ENCODE measurements at places on chromosomes 11 and 22. TPM values are rescaled to one million over a fixed set of nuclear protein-coding genes. Genes with fewer than 3 reads are reported as not detected.

GRCh38 chr11:106061249-106061784 is 15.8 kb downstream of the KBTBD3 start:
- no peak for DNase-seq

DNA sequence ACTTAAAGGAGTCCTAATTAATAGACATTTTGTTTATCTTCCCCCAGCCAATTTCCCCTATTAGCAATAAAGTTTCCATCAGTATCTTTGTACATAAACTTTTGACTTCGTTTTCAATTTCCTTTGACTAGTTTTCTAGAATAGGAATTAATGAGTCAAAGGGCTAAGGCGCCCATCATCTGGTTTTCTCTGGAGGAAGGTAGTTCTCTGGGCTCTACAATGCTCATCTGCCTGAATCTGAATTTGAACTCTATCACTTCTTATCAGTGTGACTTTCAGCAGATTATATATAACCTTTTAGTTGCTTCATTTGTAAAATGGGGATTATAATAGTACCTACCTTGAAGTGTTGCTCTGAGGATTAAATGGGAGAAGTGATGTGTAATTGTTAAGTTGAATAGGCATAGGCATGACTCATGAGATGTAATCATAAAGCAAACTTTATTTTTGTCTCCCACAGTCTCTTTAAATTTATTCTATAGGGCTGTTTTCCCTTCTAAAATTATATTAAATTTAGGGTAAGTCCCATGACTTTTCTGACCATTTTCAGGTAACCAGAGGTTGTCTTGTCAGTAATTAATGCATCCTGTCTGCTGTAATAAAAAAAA is 5.8 kb upstream of the TUB start:
- no peak for DNase-seq

DNA sequence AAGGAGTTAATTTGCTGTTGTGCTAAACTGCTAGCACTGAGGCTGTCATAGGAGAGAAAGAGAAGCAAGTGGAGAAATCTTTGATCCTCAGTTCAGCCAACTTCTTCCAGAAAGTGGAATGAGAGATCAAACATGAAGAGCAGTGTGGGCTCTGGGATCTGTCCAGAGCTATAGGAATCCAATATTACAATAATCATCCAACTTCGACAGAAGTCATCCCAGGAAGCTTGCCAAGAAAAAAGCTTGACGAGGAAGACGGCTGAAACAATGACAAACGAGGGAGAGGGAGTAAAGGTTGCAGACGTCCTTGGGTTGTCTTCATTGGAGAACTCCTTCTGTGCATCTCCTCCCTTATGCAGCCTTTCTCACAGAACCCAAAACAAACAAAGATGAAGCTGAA is 496.2 kb downstream of the INSC start:
- DNase-seq, result no peak

DNA sequence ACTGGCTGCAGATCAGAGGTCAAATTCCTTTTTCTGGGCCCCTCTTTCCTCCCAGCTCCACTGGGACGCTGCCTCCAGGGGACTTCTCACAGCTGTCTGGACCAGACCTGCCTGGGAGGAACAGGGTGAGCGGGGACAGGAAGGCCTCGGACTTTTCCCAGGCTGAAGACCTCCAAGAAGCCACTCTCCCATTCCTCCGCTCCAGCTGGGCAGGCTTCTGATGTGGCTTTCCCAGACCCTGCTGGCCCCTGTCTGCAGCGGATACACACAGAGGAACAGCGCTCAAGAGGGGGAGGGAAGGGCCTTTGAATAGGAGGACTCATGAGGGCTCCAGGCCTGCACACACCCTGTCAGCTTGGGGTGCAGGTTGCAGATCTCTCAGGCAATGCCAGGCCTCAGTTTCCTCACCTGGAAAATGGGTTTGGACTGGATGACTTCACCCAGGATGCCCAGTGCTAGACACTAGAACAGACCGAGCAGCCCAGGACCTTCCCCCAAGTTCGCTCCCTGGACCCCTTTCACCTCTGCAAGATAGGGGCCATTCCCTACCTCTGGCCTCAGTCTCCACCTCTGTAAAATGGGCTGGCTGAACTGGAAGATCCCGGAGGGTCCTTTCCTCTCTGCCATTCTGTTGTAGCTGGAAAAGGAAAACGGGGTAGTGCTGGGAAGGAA is 36.6 kb downstream of the MB start:
- no peak for DNase-seq

- DNase-seq, result no peak
Measured at GRCh38 chr11:109338131-109338530, 83.9 kb upstream of the C11orf87 start.

DNA sequence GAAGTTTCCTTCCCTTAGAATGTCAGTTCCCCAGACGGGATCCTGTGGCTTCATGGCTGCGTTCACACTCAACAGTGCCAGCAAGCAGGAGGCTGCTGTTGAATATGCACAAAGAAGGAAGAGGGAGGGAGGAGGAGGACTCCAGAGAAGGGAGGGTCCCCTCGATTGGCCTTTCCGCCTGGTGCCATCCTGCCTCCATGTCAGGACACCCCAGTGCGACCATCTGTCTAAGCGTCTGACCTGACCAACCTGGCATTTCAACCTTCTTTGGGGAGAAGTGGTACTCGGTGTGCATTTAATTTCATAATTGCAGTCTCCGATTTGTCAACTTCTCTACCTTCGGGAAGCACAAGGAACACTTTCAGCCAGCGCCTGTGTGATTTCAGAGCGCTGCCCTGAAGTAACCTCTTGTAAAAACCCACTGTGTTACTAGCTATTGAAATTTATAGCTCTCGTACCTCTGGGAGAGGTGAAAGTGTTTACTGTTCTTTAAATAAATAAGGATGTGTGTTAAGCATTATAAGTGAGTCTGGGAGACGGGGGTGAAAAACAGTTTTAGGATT is 1491.9 kb downstream of the TBC1D22A start:
- no peak for DNase-seq

SMIM35 gene
- not detected for total RNA-seq

MUC5B gene
- not detected for total RNA-seq
